8988T (cell line): ENCODE measurements at places on chromosomes 4 and X.

DNA sequence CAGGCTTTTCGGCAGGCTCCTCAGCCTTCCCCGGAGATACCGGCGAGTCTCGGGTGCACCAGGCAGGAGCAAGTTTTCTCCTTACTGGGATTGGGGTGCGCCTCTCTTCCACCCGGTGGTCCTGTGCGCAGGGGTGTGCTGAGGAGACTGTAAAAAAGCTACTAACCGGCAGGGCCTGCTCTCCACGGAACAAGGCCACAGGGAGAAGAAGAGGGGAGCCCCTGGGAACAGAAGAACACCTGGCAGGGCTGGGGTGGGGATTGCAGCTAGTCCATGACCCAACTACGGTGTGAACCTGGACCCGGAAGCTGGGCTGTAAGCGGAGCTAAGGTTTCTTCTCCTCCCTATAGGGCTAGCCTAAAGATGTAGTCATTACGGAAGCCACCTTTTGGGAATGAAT is 17.7 kb upstream of the ZIC3 start:
- DNase-seq = no peak

DNA sequence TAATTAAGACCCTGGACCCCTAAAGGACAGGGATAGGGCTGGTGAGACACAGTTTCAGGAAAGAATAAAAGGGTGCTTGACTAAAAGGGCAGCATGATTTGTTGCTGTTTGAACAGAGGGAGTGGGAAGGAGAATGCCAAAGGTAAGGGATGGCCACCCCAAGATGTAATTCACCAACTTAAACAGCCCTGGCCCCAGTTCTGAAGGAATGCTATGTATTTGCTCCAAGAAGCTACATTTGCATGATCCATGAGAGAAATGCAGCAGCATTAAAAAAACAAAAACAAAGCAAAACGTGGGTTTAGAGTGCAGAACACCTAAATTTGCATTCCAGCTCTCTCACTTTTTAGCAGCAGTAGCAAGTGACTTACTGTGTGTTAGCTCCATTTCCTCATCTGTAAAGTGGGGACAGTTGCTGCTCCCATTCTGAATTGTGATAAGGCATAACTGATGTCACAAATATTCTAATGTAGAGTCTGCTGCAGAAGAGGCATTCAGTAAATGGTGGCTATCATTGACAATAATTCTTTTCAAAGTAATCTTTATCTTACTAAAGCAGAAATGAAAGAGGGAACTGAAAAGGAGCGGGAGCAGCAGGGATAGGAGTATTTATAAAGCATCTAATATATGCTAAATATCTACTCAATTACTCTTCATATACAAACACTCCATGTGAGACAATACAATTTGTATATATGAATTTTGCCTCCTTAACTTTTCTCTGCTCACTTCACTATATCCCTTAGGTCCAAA is 115.8 kb downstream of the PPARGC1A start:
- DNase-seq = no peak

DNA sequence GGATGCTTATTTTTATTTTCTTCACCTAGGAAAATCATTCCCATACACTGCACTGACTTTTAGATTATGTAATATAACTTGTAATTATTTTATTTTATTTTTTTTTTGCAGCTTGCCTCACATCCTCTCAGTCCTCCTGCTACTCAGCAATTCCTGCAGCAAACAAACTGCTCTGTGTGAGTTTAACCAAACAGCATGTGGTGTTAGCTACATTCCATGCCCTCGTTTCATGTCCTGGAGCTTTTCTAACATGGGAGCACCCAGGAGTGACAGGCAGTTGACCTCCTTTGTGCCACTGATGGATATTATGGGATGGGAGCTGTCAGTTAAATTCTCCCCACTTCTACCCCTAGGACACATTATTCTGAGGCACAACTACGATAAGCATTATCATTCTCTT is 24.8 kb downstream of the CXCL1 start:
- DNase-seq = no peak

- DNase-seq = no peak
Observed at GRCh38 chr4:83616252-83616651, 80.3 kb downstream of the GPAT3 start.
